Stimulated activated CD4-positive, alpha-beta T cell treated with anti-CD3 and anti-CD28 coated beads, Interleukin-2, amount 100 ng/mL, for 48 hours (primary cell): ENCODE measurements at places on chromosomes 6 and 20.

- peak; percentile 70 for DNase-seq
Measured at GRCh38 chr20:44080646-44081267, 106.2 kb downstream of the JPH2 start.

GRCh38 chr6:148794797-148795196, 48.0 kb downstream of the UST start:
- no peak for DNase-seq

DNA sequence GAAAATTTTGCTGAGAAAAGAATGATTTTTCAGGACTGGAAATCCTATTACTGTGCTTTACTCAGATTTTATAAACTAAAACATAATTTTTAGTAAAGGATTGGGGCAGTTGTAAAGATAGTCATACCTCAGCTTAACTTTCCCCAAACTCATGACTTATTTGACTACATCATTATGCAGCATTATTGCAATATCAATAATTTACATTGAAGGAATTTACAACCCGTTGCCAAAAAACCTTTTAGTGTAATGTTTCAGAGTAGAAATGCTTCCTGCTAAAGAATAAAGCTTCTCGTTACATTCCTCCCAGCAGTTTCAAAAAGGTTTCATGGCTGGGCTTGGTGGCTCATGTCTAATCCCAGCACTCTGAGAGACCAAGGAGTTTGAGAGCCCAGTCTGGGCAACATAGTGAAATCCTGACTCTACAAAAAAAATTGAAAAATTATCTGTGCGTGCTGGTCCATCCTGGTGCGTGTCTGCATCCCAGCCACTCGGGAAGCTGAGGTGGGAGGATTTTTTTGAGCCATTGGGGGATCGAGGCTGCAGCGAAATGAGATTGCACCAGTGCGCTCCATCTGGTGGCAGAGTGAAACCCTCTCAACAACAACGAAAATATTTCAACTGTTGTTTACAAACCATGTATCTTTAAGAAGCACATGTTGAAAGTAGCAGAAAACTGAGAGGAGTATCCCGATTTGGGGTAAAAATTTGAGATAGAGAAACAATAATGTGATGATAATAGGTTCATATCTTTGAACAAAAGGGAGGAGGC, 4.4 kb downstream of the AMD1 start:
- DNase-seq: no peak

- DNase-seq: no peak
Measured at GRCh38 chr6:35088281-35089215, 52.6 kb downstream of the TCP11 start.

DNA sequence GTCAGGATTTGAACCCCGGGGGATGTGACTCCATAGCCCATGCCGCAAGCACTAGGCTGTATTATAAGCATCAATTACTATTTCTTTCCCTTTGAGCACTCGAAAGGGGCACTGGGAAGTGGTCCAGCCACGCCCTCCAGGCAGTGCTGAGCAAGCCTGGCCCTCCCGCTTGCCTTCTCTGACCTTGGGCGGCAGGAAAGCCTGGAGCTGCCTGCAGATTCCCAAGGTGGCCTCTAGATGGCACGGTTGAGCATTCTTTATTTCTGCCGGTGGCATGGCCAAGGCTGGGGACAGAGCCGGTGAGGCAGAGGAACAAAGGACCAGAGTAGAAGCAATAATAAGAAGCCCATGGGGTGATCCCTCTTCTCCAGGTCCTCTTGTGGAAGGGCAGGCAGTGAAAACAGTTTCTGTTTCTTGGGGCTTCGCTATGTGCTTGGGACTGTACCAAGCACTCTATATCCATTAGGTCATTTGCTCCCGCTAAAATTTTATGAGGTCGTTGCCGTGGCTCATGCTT, 32.0 kb downstream of the ARHGAP40 start:
- peak; percentile 70 for DNase-seq

GRCh38 chr6:106253731-106254130, 71.8 kb downstream of the ATG5 start:
- no peak for DNase-seq

GRCh38 chr20:10902174-10902573, 228.4 kb upstream of the JAG1 start:
- no peak for DNase-seq

DNA sequence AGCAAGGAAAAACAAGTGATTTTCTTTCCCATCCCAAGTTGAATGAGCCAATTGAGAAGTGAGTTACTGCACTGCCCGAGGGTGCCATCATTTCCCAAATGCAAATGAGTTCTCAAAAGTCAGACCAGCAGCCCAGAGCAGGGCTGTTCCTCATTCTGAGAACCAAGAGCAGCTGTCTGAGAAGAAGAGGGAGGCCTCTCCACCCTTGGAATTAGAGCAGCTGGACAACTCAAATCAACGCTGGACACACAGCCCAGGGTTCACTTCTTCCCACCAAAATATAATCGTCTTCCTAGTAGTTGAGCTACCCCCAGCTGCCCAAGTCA, 4.6 kb upstream of the PREX1 start:
- DNase-seq: no peak

GRCh38 chr6:136790411-136791295, 1.6 kb downstream of the MAP3K5 start:
- DNase-seq: no peak

GRCh38 chr6:31158863-31159855, 770 bp downstream of the TCF19 start:
- DNase-seq: no peak

- DNase-seq: no peak
Measured at GRCh38 chr20:42192321-42192720, 574.1 kb upstream of the CHD6 start.

GRCh38 chr6:37688078-37688850, 9.4 kb downstream of the MDGA1 start:
- no peak for DNase-seq

DNA sequence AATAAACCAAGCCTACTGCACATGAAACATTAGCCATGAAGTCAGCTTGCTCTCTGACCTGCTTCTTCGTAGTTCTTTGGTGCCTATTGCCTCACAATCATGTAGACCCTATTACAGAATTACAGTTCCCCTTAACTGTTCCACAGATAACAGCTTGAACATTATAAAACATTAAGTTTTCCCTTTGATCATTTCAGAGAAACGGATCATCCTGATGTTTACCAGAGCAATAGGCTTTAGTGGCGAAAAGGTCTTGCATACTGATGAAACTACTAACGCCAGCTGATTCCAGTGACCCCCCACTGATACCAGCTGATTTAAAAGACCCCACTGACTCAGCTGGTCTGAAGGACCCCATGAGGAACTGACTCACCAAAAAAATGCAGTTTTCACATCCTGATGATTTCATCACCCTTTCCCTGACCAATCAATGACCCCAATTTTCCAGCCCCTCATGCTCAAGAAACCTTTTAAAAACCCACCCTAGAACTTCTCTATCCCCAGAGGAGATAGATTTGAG, 39.4 kb upstream of the MLIP start:
- no peak for DNase-seq

DNA sequence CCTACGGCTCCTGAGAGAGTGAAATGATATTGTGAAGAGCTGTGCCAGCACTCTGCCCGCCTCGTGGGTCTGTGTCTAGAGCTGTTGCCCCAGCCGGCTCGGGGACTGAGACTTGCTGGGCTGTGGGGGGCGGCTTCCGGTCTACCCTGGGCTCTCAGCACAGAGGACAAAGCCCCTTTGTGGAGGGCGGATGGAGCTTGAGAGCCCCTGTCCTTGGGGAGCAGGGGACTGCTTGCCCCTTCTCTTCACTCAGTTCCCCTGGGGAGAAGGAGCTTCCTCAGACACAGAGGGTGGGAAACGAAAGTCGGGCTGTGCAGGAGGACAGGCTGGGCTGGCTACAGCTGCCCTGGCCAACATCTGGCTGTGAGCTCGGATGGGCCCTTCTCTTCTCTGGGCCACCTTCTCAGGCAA, 11.0 kb downstream of the SRC start:
- DNase-seq: no peak

DNA sequence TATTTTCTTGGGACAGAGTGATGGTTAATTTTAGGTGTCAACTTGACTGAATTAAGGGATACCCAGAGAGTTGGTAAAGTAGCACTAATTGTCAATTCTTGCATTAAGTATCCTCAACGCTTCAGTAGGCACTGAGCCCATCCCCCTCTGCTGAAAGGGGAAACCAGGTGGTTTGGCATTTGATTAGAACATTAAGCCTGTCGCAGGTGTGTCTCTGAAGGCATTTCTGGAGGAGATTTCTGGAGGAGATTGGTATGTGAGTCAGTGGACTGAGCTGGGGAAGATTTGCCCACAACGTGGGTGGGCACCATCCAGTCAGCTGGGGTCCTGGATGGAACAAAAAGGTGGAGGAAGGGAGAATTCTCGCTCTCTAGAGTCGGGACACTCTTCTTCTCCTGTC, 119.8 kb downstream of the RFX6 start:
- DNase-seq: no peak

GRCh38 chr20:37202267-37202943, 23.1 kb upstream of the MROH8 start:
- no peak for DNase-seq

GRCh38 chr20:46635514-46636136, 15.6 kb downstream of the SLC13A3 start:
- DNase-seq: no peak
